CD4-positive, alpha-beta memory T cell (primary cell): ENCODE measurements at places on chromosomes 5 and 9. TPM values are rescaled to one million over a fixed set of nuclear protein-coding genes. Genes with fewer than 3 reads are reported as not detected.

The BHMT2 gene
- not detected for total RNA-seq

The THBS4 gene
- total RNA-seq: 0.47 TPM

The DPP7 gene
- total RNA-seq: 357 TPM

The ZBTB6 gene
- 20.2 TPM for total RNA-seq

The PCDHA1 gene
- not detected for total RNA-seq

The MLANA gene
- not detected for total RNA-seq

The SHC3 gene
- total RNA-seq: not detected

The SMIM27 gene
- total RNA-seq: 37.8 TPM
